Activated T-cell treated with anti-CD3 and anti-CD28 coated beads for 24 hours (primary cell): ENCODE measurements at places on chromosomes 16 and 17.

DNA sequence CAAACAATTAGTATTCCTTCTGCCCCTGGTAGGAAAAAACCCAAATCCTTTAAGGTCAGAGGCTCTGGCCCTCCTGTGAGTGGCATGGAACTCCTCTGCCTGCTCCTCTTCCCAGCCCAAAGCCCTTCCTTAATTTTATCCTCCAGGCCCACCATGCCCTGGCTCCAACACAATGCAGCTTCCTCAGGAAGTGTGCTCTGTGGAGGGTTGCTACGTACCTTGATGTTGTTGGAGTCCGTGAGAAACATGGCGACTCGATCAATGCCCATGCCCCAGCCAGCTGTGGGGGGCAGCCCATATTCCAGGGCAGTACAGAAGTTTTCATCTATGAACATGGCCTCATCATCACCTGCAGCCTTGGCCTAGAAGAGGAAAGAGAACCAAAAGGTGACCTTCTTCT lies 5.3 kb upstream of the ADAT1 start:
- no peak for DNase-seq

GRCh38 chr17:63294776-63295175 lies 151.3 kb downstream of the CYB561 start:
- DNase-seq: no peak

- no peak for DNase-seq
Measured at GRCh38 chr17:76922084-76922483, 53.9 kb downstream of the MGAT5B start.

DNA sequence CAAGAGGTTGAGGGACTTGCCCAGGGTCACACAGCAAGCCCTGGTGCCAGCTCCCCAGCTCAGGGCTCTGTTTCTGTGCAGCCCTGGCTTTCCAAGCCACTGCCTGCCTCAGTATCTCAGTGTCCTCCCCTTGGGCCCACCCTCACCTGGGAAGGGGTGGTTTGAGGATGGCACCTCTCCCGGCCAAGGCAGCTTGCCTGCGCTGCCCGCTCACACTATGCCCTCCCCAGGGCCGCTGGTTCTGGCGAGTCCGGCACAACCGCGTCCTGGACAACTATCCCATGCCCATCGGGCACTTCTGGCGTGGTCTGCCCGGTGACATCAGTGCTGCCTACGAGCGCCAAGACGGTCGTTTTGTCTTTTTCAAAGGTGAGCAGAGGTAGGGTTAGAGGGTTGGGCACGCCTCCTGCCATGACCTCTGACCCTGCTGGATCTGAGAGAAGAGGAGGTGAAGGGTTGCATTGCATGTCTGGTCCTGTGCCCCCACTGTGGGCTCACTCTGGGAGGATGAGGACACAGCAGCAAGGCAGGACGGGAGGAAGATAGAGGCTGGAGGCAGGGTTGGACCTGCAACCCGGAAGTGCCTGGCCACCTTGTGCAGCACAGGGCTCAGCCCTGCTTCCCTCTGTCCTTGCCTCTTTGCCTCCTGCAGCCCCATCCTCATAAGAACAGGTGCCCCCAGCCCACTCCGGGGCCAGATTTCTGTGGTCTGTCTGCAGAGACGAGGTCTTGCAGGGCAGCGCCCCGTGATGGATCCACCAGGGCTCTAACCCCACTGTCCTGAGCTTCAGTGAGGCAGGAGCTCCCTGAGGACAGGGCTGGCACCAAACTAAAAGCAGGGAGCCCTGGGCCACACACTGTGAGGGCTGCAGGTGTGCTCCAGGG lies 16.7 kb downstream of the MMP15 start:
- no peak for DNase-seq

DNA sequence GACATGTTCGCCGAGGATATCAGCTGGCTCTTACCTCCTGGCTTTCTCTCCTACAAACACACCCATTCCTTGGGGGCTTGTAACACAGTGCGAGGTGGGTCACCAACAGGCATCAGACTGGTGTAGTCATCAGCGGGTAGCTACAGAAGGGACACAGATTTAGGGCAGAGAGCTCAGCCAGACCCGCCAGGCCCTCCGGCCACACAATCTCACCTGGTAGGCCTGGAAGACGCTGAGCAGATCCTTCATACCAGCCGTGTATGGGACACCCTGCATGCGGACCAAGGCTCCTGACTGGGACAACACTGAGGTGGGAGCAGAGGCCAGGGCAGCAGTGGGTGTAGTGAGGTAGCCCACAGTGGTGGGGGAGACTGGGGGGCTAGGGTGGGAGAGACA lies 5.8 kb downstream of the ESRP2 start:
- DNase-seq: no peak

DNA sequence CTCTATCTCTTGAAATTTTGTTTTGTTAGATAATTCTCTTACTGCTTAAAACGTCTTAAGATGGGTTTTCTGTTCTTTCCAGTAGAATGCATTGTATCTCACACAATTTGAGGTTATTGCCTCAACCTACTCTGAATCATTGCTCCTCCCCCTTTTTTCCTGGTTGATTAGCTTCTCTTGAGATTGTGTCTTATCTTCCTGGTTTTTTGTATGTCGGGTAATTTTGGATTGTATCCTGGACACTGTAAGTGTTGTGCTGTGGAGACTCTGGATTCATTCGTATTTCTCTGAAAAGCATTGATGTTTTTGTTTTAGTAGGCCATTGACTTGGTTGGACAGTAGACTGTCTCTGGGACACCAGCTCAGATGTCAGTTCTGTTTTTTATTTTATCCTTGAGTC lies 26.1 kb downstream of the PRKCB start:
- no peak for DNase-seq

- DNase-seq: no peak
Measured at GRCh38 chr16:12511708-12512107, 292.0 kb downstream of the CPPED1 start.

- no peak for DNase-seq
Measured at GRCh38 chr17:58066401-58066800, 16.8 kb upstream of the DYNLL2 start.

- DNase-seq: peak; percentile 58
Measured at GRCh38 chr17:50479522-50480141, 972 bp downstream of the RSAD1 start.

DNA sequence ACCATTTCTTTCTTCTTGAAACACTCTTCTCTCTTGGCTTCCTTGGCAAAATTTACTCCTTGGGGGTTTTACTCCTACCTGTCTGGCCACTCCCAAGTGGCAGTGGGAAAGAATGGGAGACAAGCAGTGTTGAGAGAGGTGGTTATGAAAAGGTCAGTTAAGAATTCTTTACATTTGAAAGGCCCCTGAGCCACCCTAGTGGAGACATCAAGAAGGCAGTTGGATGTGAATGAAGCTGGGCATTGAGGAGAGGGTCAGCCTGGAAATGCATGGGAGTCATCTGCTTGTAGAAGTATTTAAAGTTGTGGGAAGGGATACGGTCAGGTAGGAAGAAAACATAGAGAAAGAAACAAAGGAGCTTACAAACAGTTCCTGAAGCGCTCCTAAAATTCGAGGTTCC lies 42.3 kb upstream of the CCNF start:
- no peak for DNase-seq

- DNase-seq: peak; percentile 58
Measured at GRCh38 chr17:75260641-75261335, 618 bp downstream of the GGA3 start.

- no peak for DNase-seq
Measured at GRCh38 chr17:61704935-61705449, 114.0 kb upstream of the NACA2 start.

GRCh38 chr16:50202926-50203624 lies 50.0 kb downstream of the TENT4B start:
- DNase-seq: no peak

DNA sequence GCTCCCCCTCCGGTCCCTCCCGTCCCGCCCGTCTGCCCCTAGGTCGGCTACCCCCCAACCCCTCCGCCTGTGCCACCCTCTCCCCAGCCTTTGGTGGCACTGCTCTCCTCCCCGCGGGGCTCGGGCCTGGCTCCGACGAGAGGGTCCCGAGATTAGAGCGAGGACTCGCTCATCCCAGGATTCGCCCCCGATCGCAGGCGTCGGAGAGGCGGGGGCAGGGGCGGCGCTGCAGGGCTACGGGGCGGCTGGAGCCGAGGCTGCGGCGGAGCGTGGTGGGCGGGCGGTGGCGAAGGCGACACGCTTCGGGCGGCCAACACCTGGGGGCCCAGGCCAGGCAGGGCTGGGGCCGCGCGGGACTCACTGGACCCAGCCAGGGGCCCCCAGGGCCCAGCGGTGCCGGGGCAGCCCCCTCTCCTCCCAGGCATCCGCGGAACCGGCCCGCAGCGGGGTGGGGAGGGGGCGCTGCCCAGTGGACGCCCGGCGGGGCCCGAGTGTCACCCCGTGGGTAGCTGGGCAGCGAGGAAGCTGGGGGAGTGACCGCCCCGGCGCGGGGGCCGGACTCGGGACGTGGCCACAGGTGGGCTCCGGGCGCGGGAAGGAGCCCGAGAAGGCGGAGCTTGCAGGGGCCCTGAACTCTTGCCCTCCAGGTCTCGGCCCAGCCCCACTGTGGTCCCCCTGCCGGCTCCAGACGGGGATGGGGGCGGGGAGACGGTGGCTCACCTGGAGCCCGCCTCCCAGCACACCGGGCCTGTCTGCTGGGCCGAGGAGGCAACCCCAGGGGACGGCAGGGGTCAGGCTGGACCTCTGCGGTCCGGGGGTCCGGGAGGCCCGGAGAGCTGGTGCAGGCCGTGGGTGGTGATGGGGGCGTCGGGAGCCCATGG lies 1.5 kb downstream of the MGAT5B start:
- DNase-seq: no peak

- no peak for DNase-seq
Measured at GRCh38 chr17:44081681-44082080, 11.1 kb downstream of the G6PC3 start.

DNA sequence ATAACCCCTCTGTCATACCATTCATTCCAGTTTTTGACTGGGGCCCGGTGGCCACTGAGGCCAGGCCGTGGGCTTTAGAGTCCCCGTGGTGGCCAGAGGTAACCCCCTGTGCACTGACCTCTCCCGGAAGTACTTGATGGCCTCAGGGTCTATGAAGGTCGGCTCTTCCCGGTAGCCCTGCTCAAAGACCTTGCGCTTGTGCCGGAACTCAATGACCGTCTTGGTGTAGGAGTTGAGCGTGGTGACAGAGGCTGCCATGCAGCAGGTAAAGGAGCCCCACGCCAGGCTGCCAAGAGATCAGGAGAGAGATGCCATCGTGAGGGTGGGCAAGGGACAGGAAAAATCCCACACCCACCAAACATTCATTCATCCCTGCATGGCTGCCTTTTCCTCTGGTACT lies 234.8 kb downstream of the GSG1L start:
- no peak for DNase-seq

DNA sequence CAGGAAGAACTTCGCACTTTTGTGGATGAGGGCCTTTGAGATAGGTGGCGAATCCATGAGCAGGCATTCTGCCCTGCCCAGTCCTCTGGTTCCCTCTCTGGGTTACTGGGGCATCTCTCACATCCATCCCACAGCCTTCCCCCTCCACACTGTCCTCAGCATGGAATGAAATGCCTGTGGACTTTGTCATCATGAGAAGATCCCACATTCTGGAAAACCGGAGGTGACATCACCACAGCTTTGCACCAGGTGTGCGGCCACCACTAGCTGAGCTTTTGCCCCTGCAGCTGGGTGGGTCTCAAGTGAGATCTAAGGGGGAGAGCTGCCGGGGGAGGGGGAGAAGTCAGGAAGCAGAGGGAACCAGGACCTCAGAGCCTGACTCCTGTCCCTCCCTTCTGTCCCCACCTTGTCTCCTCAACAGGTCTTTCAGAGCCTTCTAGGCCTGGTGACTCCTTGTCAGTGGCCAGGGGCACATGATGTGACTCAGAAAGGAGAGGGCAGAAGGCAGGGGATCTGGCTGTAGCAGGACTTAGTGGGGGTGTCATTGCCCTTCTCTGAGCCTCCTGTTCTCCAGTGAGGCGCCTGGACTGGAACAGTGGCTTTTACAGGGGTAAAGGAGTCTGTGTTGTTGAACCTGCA lies 40.0 kb upstream of the DLX4 start:
- no peak for DNase-seq

GRCh38 chr17:52751051-52751450 lies 592.5 kb upstream of the CA10 start:
- DNase-seq: no peak

DNA sequence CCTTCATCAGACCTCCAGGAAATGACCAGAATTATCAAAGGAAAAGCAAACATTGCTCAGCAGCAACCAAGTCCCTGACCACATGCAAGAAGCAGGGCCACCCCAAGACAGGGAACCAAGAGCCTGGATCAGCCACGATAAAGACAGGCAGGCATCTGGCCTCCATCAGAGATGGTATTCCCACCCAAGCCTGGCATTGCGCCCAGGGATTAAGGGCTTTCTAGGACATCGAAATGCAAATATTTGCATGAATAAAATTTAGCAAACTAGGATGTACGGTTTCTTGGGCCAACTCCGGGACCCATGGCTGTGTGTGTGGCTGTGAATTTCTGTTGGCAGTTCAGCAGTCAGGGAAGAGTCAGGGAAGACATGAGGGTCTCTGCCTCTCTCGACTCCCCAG lies 241.4 kb upstream of the DYNLRB2 start:
- no peak for DNase-seq

GRCh38 chr17:36755586-36755985 lies 154.2 kb downstream of the MRM1 start:
- peak; percentile 4 for DNase-seq

DNA sequence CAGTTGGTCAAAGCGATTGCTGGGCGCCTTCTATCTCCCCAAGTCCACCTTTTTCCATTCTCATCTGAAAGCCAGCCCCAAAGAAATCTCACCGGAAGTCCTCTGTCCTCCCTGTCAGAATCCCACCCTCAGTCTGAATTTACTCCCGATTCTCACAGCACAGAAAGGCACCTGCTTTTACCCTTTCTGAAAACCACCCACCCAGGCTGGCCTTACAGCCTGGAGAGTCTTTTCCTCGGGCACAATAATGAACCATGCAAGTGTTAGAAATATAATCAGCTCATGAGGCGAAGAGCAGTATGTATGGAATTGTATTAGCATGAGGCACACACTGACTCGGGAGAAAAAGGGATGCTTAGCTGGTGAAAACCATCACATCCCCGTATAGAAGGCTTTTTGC lies 1.2 kb upstream of the ZFHX3 start:
- no peak for DNase-seq

DNA sequence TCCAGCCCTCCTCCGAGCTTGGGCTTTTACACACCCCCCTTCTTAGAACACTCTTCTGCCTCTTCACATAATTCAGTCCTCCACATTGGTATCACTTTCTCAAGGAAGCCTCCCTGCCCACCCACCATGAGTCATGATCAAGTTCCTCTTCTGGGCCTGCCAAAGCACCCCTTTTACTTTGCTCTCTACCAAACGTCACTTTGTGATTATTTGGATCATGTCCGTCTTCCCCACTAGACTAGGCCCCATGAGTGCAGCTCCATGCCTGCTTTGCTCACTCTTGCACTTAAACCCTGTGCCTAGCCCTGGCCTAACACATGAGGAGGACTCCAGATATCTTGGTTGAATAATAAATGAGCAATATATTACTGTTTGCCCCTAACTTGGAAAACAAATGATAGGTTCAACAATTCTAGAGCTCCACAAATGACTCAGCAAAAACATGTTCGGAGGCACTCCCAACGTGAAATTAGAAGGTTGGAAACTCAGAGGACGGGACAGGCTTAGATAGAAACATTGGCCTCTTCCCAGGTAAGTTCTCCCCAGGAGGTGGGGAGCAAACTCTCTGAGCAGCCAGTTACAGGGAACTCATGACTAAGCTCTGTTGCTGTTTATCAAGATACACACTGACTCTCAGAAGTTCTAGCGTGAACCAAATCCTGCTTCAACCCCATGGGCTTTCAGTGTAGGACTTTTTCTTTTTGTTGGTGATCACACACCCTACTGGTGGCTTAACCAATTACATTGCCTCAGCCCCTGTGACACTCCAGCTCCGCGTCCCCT lies 28.3 kb downstream of the G6PC1 start:
- DNase-seq: peak; percentile 7

- DNase-seq: peak; percentile 62
Measured at GRCh38 chr17:48427598-48427997, 2.4 kb downstream of the SKAP1 start.

GRCh38 chr16:28309811-28310311 lies 17.5 kb downstream of the SBK1 start:
- DNase-seq: peak; percentile 74
